ENCODE measurements at places on chromosomes 2 and 18.
A peak's percentile ranks its signal among the peaks of the same experiment; 100 is the strongest.

DNA sequence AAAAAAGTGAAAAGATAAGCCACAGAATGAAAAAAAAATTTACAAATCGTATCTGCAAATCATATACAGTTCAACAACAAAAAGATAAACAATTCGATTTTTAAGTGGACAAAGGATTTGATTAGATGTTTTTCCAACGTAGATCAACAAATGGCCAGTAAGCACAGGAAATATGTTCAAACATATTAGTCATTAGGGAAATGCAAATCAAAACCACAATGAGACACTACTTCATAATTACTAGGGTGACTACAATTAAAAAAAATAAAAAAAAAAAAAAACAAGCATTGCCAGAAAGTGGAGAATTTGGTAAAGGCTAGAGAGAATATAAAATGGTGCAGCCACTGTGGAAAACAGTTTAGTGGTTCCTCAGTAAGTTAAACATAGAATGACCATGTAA lies 38.3 kb upstream of the RNU4ATAC start:
- DNase-seq: no peak

- no peak for DNase-seq
These were observed 7.7 kb downstream of the MDH1 start for GRCh38 chr2:63596401-63596883.

GRCh38 chr2:121502246-121502645 lies 28.4 kb upstream of the RNU4ATAC start:
- DNase-seq: no peak

- no peak for DNase-seq
These were observed 39.1 kb upstream of the TEX51 start for GRCh38 chr2:126859631-126860030.

GRCh38 chr2:53562407-53562806 lies 205.2 kb upstream of the CHAC2 start:
- DNase-seq: no peak

DNA sequence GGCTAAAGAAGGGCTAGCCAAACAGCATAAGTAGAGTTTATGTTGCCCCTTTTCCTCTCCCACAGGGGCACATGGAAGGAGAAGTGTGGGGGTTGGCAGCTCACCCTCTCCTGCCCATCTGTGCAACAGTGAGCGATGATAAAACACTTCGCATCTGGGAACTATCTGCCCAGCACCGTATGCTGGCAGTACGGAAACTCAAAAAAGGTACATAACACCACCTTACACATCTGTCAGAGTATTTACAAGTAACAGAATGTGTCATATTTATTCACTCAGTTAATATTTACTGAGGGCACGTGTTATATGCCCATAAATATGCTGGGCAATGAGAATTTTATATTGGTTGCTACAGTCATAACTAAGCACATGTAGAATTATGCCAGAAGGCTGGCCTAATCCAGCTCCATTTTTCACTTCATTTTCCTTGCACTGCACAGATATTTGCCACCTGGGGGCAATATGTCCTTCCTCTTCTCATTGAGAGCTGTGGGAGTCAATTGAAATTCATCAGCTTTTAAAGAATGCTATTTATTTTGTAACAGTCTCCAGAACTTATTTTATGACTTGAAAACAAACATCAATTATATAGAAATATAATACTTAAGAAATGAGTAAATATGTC lies 150.6 kb downstream of the RTN4 start:
- DNase-seq: peak; percentile 40

- DNase-seq: no peak
These were observed 267.6 kb downstream of the SRBD1 start for GRCh38 chr2:45343251-45344017.

- DNase-seq: no peak
These were observed 175.7 kb downstream of the ETAA1 start for GRCh38 chr2:67572721-67573435.

DNA sequence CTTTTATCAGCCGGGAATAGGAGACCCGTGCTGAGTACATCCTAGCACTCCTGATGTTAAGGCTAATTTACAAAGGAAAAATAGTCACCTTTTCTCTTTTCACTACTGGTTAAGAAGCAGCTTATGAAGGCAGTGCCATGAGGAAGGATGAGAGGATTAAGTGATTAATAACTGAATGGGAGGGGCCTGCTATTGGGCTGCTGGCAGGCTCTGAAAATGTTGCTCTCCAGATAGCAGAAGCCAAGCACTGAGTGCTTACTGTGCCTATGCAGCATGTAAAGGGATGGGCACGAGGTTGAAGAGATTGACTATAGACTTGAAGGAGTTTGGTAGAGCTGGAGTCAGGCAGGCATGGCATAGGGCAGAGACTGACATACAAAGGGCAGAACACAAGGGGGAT lies 282.4 kb upstream of the THSD7B start:
- DNase-seq: no peak

DNA sequence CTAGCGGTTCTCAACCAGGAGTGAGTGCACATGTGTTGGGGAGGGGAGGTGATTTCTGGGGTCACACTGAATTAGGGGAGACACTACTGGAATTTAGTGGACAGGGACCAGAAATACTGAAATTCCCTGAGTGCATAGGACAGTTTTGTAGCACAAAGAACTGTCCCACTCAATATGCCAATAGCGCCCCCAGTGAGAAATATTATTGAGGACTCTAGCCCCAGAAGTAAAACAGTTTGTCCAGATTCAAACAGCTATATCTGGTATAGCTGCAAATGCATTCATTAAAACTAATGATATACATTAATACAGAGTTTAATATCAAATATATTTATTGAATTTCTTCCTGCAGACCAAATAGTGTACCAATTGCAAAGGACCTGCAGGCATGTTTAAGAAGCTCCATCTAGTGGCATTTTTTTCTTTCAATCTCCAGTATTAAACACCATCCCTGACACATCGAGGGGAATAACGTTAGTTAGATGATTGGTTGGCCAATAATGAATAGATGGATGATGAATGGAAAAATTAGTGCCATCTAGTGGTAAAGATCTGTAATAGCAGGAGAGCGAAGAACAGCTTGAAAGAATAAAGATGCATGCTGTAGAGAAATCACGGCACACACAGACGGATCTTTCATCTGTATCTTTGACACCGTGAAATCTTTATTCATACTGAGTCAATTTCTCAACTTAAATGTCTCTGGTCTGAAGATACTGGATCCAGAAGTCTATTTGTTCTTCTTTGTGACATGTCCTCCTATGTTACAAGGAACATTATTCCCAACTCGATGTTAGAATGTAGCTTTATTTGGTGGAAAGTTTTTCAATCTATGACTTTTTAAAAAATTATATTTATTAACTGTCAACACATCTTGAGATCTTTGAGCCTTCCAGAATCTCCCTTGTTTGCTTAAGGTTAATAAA lies 62.5 kb downstream of the DHRS9 start:
- DNase-seq: no peak

- no peak for DNase-seq
These were observed 30.0 kb upstream of the SLC3A1 start for GRCh38 chr2:44245083-44245861.

- DNase-seq: no peak
These were observed 58.3 kb upstream of the BCL2L11 start for GRCh38 chr2:111062417-111062816.

- DNase-seq: no peak
These were observed 68.8 kb downstream of the DOK6 start for GRCh38 chr18:69469444-69469919.

DNA sequence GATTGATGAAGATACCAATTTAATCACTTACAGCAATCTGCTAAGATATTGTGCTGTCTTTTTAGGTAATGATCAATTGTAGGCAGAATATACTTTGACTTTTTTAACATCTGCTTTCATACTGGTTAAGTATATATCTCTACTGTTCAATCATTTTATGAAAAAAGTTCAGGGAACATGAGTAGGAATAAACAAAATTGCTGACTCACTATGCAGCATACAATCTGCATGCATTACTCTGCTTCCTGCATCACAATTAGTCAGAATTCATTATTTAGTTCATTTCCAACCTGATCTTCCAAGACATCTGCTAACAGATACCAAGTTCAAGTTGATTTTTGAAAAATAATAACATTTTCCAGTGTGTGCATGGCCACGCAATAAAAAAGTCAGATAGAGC lies 1430.4 kb upstream of the LRRTM1 start:
- no peak for DNase-seq

DNA sequence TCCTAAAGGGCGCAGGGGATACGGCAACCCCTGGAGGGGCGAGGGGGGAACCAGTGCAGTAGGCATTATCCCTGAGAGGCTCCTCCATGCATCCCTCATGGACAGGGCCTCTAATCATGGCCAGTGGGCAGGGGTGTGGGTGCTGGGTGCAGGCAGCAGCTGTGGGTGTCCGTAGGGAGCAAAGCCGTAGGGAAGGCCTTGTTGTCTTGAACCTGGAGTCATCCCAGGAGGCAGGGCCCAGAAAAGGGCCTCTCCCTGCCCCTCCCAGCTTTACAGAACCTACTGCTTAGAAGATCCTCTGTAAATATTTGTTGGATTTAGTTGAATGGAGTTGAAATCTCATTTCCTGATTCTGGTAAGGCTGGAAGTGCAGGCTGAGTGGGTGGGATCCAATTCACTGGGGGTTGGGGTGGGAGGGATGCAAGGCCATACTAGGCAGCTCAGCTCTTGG lies 207.0 kb upstream of the HAAO start:
- no peak for DNase-seq

DNA sequence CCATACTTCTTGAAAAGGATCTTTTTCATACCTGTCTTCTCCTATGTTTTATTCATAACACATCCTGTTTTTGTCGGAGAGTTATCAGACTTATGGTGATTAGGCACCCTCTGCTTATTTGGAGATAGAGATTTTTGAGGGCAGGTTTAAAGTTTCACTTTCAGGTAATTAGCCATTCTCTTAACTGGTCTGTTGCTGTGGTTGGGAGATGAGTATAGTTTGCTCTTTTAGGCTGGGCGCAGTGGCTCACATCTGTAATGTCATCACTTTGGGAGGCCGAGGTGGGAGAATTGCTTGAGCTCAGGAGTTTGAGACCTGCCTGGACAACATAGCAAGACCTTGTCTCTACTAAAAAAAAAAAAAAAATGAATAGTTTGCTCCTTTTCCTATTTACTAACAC lies 25.3 kb downstream of the SFTPB start:
- DNase-seq: no peak

GRCh38 chr2:151973901-151974199 lies 125.0 kb downstream of the CACNB4 start:
- peak; percentile 41 for DNase-seq

- DNase-seq: no peak
These were observed 8.4 kb downstream of the BCL11A start for GRCh38 chr2:60544954-60545560.

DNA sequence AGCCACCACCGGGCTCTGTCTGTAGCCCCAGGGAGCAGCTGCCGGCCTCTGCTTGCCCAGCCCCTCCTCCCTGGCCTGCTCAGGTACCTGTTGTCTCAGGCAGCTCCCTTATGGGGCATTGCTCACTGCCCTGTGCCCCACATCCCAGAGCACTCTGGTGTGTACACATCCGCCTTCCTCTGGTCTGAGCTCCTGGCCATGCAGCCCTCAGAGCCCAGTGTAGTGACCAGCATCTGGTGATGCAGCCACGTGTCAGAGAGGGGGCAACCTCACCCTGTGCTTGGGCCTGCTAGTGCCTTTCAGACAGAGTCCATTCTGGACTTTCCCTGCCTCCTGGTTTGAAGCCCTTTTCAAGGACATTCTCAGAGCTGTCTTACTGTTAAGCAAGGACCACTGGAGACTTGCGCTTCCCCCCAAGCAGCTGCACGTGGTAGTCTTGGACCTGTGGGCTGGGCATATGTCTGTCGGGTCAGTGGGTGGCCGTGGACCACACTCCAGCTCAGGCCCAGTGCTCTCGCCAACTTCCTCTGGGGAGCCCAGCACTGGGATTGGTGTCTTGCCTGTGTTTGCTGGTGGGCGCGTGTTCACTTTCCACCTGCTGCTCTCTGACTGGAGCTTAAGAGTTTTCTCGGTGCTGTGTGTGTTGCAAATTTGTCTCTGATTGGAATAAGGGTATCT lies 30.7 kb downstream of the DGKD start:
- DNase-seq: no peak

- no peak for DNase-seq
These were observed 68.4 kb upstream of the CDCA7 start for GRCh38 chr2:173286153-173286809.

DNA sequence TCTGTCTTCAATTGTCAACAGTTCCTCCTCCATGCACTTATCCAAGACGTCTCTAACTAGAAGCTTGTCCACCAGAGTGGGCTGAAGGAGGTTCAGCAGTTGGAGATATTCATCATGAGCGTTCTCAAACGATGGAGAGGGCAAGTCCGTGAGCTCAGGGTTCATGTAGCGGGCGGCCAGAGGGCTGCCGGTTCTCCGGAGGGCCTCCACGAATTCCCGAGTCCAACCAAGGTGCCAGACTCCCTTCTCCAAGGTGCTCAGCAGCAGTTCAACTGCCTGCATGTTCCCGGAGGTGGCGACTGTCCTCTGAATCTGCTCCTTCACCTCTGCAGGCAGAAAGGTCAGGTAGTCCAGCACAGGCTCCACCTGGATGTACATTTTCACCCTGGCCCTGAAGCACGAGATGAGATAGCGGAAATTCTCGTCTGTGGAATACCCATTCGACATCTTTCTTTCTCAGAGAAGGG lies 590 bp downstream of the IFIH1 start:
- DNase-seq: no peak

DNA sequence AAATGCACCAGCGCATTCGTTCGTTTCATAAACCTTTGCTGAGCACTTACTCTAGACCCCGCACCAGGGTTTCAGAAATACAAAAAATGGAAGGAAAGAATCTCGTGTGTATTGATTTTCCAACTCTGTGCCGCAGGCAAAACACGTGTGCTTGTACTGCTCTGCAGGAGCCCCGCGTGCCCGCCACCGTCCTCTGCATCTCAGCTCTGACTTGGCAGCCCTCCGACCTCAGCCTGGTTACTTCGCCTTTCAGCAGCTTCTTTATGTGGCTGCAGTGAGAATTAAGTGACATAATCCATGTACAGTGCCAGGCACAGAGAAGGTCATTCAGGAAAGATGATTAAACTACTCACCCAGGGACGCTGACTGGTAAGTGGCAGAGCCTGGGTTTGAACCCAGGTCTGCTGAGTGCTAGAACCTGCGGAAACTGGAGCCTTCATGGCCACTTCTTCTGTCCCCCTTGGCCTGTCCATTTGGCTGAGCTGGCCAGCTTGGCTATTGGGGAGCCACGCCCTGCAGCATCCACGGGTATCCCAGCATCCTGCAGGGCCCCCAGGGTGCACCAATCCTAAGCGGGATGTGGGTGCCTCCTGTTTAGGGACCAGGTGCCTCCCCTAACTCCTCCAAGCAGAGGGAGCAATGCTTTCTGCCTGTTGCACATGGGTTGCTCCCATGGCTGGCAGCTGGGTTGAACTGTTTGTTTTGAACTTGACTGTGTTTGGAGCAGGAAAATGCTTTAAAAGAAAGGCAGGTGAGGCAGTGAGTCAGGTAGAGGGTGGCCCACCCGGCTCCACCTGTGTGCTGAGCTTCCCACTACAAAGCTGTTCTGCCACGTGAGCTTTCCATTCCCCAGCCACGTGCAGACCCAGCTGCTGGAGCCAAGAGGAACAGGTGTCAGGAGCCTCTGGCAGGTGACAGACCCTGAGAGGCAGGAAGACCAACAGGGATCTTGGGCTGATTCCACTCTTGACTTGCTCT lies 34.3 kb downstream of the INHBB start:
- no peak for DNase-seq

Data from nucleus accumbens (tissue), 56 donors.